ENCODE measurements at places on chromosomes 4 and X.

GRCh38 chr4:123578276-123579029 is 181.9 kb downstream of the SPRY1 start:
- DNase-seq: no peak

DNA sequence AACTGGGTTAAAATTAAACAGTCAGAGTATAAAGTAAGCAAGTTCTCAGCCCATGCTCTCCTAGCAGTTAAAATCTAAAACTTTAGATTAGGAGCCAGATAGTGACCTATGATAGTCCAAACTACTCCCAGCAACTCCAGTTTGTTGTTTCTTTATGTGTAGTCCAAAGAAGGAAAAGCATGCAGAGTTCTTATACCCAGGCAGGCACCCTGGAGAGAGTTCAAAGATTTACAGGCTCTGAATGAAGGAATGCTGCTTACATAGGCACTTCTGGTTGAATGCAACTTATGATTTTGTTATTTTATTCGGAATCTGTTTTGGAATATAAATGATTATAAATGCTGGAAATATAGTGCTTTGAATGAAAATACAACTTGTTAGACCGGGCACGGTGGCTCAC is 67.2 kb downstream of the GPAT3 start:
- no peak for DNase-seq

GRCh38 chr4:80306260-80306659 is 29.3 kb upstream of the CFAP299 start:
- no peak for DNase-seq

DNA sequence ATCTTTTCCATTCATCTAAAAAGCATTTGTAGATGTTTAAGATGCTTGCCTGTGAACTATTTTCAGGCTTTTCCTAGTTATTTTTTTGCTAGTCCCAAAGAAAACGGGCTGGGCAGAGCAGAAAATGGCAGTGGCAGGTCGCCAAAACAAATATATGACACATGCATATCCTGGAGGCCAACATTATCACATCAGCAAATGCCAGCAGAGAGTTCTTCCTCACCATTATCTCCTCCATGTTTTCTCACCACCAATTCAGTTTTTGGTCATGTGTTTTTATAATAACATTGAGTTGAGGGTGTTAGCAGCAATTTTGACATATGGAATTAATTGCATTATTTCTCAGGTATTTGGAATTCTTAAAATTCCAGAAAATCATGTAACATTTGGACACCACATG is 97.9 kb upstream of the EOLA2 start:
- DNase-seq: no peak

- DNase-seq: no peak
Observed at GRCh38 chr4:151917145-151917734, 156.4 kb upstream of the GATB start.
